ENCODE measurements at places on chromosomes 3 and 15. TPM values are rescaled to one million over a fixed set of nuclear protein-coding genes. Genes with fewer than 3 reads are reported as not detected.

Gene PTH1R
- 0.32 TPM for total RNA-seq

DNA sequence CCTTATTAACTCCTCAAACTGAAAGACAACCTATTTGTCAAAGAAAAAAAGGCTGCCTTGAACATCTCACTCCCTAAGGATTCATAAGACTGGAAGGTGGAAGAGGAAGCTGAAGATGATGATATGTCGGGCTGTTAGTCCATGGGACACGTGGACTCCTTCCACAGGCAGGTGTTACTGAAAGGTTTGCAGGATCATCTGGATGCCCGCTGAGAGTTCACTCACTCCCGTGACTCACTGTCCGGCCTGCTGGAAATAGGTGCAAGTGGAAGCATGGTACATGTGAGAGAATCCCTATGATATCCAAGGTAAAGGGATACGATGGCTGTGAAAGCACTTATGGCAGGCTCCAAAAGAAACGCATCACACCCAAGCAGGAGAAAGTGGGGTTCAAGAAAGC, 33.3 kb upstream of the FBN1 start:
- DNase-seq, result no peak

DNA sequence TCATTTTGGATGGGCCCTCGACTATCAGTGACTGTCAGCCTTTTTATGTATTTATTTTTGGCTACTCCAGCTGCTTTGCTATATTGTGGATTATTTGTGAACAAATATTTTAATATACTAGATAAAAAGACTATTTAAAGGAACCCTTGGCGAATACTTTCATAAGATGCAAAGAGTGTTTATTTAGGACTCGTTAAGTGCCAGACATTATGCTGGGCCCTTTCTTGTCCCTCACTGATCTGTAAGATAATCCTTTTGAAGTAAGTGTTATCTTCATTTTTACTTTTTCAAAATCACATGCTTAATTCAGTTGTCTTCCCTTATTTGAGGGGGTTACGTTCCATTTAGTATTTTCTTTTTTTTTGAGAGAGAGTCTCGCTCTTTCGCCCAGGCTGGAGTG, 376.8 kb upstream of the C2CD4B start:
- DNase-seq, result no peak

GRCh38 chr15:26736502-26737248, 36.2 kb downstream of the GABRB3 start:
- no peak for DNase-seq

DNA sequence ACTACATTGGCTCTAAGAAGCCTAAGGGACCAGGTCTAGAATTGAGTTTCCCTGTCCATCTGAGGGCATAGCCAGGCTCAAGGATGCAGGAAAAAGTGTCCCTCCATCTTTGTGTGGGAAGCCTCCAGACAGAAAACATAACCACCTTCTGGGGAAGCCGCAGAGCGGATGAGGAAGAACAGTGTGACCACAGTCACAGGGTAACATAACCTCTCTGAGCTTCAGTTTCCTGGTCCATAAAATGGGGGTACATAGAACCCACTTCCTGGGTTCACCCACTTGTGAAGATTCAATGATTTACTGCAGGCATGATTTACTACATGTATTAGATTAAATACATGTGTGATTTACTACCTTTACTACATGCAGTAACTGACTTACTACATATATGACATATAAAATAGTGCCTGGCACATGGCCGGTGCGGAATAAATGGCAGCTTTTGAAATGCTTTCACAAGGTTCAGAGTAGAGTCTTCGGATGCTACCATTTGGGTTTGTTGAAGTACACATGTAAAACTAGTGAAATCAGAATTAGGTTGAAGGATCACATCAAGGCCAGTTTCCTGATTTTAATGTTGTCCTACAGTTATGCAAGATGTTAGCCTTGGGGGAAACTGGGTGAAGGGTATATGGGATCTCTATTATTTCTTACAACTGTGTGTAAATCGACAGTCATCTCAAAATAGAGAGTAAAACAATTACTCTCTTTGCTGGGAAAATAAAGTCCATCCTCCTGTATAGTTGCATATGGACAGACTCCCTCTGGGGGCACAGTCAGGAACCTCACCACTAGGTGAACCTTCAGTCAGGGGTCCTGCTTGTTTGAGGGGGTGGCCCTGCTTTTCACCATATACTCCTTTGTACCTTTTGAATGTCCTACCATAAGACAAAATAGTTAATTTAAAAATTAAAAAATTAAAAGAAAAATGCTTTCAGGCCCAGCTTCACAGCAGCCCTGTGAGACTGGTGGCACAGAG, 86.0 kb downstream of the SEMA5B start:
- DNase-seq, result no peak

Gene CLSTN2
- total RNA-seq, result 0.02 TPM

- no peak for DNase-seq
Observed at GRCh38 chr3:51970606-51971300, 3.1 kb downstream of the ABHD14B start.

GRCh38 chr15:64235552-64235951, 72.7 kb upstream of the PPIB start:
- no peak for DNase-seq

GRCh38 chr3:46931631-46932331, 44.8 kb downstream of the CCDC12 start:
- DNase-seq, result no peak

- DNase-seq, result no peak
Observed at GRCh38 chr15:74430510-74430951, 3.2 kb downstream of the SEMA7A start.

GRCh38 chr3:184796551-184796950, 15.4 kb upstream of the VPS8 start:
- DNase-seq, result no peak

Gene GOLGA8N
- 2.4 TPM for total RNA-seq

DNA sequence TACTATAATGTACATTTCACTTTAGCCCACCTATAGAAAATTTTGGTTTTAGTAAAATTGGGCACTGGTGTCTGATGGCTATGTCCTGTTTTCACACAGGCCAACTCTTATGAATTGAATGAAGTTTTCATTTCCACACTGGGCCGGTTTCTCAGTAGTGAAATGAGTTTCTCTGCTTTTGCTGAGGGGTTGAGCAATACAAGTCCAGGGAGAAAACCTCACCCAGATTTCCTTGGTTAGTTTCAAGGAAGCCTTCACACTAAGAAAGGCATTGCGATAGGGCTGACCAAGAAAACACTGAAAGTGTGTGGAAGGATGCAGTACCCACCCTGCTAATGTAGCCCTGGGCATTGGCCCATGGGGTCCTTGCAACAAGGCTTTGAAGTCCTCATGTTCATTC, 331.5 kb upstream of the CFAP20DC start:
- DNase-seq, result no peak

GRCh38 chr3:178295292-178295912, 240.8 kb upstream of the KCNMB2 start:
- DNase-seq, result no peak

GRCh38 chr3:129409541-129409940, 18.9 kb downstream of the EFCAB12 start:
- DNase-seq, result no peak
